GM10248 (cell line): ENCODE measurements at places on chromosomes 4 and X.
A peak's percentile ranks its signal among the peaks of the same experiment; 100 is the strongest.

GRCh38 chrX:129795584-129795983, 15.8 kb downstream of the SASH3 start:
- DNase-seq, result no peak

GRCh38 chrX:78378476-78379115, 51.2 kb upstream of the CYSLTR1 start:
- no peak for DNase-seq

- DNase-seq, result no peak
These were observed 106.2 kb downstream of the SMIM20 start for GRCh38 chr4:26020083-26020668.

DNA sequence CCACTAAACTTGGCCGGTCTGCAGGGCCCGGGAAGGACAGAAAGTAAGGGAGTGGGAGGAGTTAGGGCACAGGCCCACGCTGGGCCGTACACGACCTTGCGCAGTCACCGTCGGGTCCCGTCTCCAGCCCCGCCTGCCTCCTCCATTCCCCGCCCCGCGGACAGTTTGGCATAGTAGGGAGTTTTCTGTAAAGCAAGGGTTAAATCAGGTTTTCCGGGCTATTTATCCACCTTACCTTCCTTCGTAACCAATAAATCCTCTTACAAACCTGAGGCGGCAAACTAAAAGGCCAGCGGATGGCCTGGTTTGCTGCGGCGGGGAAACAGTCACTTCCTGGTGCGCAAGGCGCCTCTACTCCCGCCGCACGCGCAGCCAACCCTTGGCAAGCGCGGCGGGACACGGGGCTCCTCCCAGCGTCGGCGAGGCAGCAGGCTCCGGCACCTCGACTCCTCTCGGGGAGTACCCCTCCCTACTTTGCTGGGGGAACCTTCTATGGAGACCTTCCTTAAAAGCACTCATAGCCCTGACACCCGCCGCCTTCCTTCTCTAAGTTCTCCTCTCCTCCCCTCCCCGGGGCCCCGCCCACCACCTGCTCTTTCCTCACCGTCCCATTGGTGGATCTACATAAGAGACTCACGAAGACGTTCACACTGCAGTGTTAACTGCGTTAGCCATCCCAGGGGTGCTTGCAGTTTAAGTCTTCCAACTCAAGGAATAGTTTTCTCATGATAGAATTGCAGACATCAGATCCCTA, at the start of gene TRMT2B:
Gene TRMT2B, minus strand, starts transcription at position 563 of the 754 bp plus-strand sequence. CDS start 9,822 bp downstream, outside the sequence.
- peak; percentile 73 for DNase-seq

DNA sequence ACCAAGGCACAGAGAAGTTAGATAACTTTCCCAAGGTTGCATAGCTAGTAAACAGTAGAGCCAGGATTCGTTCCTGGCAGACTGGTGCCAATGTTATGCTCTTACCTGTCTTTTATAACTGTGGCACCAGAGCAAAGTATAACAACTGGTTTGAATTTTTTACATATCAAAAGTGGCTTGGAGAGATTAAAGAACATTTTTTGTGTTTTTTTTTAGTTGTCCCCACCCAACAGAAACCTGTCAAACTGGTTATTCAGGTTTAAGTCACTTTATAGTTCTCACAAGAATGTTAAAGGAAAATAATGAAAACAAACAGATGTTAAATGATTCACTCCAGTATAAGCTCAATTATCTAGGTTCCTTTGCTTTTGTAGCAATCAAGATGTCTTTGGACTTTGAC, 15.6 kb upstream of the FAM47E start:
- DNase-seq, result no peak

DNA sequence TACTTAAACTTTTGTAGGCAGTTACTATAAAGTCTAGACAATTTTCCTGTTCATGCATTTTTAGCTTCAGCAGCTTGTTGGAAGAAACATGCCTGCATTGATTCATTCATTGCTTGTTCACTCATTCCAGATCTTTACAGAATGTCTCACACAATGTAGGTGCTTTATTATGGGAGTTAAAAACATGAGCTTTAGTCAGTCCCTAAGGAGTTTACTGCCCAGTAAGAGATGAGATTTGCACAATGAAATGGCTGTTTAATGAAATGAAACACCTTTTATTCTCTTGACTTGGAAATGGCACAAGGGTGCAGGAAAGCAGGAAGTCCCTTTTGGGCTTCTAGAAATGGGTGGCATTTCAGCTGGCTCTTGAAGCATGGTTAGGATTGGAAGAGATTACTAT, 2.9 kb downstream of the NOCT start:
- DNase-seq, result no peak

DNA sequence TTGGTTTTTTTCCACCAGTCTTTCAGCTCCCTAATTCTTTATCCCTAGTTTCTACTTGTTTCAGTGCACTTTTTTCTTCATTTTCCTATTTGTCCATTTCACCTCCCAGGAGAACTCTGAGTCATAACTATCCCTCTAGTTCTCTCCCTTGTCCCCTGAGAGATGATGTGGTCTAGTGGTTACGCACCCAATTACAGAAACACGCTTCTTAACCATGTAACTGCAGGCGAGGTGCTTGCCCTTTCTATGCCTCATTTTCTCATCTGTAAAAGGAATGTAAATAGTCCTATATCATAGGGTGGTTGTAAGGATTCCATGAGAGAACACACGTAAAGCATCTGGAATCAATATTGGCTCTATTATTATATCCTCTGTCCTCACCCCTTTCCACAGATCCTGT, 8.8 kb upstream of the GRPR start:
- DNase-seq, result no peak

- no peak for DNase-seq
These were observed 54.5 kb downstream of the ANXA3 start for GRCh38 chr4:78606035-78606434.

DNA sequence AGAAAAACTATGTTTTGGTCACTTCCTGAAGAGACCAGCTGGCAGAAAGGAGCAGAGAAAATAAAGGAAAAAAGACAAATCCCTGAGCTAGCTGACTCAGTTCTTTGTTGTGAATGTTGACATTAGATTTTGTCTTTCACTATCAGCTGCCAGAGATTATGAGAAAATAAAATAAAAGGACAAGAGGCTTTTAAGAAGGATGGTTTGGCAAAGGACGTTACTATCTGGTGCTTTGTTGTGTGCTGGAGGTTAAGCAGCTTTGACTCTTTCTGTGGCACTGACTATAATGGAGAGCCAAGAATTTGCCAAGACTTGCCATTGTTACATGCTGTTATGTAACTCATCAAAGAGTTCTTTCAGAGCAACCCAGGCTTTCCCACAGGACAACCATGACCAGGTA, 12.1 kb downstream of the ASB5 start:
- DNase-seq, result no peak

- no peak for DNase-seq
These were observed 276.8 kb upstream of the TET2 start for GRCh38 chr4:104869831-104870230.

DNA sequence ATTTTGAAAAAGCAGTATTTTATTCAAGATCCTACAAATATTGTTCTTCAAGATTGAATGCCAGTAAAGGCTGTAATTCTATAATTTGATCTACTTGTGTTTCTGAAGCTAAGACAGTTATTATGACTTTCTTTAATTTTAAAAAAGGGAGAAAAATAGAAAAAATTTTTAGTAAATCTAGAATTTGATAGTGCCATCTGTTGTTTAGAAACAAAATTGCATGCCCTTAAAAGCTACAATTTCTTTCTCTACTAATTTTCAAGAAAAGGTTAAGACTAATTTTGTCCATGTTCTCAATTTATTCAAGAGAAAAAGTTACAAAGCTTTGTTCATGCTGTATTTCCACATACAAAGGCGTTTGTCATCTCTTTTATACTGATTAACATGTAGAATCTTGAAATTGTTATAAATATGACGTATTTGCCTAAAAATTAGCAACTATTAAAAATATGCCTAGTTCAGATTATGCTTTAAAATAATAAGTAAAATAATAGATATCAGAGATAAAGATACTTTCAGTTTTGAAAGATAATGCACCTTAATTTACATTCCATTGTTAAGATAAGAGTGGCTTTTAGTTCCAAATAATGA, 25.6 kb upstream of the MMRN1 start:
- DNase-seq, result no peak

GRCh38 chrX:123779908-123780396, 47.1 kb upstream of the THOC2 start:
- no peak for DNase-seq

DNA sequence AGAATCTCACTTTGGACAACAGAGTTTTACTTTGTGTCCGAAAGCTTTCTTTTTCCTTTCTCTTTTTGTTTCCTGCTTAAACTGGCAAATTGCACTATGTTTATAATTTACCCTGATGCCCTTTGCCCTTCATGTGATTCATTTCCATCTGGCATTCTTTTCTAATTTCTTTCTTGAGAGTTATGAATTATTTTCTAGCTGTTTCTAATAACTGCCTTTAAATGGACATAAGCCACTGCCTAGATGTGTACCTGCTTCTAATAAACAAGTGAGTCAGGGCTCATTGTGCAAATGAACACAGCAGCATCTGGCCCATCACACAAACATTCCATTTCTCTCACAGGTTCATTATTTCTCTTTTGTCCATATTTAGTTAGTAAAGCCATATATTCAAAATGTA, 242.3 kb upstream of the GPRIN3 start:
- no peak for DNase-seq

- no peak for DNase-seq
These were observed 24.6 kb downstream of the ADGRG2 start for GRCh38 chrX:19097553-19098283.

GRCh38 chrX:150616863-150617198, 48.4 kb downstream of the MTM1 start:
- no peak for DNase-seq

DNA sequence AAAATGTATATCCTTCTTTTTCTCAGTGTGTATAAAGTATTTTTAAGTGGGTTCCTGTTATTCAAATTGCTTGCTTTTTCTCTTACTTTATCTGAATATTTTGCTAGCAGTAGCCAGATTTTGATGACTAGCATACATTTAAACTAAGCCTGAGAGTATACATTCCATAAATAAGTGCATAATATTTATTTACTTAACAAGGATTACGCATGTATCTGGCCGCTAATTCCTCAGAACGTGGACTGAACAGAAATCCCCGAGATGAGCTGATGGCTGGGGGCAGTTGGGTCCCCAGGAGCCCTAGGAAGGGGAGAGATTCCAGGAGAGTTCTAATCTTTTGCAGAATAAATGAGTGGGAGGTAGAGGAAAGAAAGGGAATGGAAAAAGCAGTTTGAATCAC, 91.0 kb downstream of the PHOX2B start:
- DNase-seq, result no peak

DNA sequence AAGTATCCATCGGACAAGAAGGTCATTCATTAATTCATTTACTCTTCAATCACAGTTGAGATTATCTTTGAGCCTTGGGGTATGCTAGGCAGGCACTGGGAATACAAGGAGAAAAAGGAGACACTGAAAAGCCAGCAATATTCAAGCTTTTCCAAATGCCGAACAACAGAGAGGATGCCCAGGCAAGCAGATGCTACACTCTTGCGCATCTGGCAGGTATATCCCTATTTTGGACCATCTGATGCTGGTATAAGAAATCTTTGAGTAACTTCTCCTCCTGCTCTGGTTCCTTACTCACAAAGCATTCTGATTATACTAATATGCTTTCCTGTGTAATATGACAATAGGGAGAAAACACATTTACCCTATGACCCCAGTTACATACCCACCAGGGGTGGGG, 354.9 kb downstream of the CBLL2 start:
- no peak for DNase-seq

DNA sequence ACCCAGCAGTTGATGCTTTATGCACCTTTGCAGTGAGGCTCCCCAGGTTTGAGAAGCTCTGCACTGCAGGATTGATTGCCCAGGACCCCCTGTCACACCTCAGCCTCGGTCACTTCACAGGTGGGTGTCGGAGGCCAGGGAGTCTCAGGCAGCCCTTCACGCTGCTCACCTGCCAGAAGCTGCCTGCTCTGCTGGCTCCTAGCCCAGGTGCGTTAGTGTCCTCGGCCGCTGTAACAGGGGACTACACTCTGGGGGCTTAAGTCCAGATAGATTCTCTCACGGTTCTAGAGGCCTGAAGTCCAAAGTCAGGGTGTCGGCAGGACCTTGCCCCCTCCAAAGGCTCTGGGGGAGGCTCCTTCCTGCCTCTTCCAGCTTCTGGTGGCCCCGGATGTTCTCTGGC, 79.9 kb downstream of the CPZ start:
- DNase-seq, result no peak

DNA sequence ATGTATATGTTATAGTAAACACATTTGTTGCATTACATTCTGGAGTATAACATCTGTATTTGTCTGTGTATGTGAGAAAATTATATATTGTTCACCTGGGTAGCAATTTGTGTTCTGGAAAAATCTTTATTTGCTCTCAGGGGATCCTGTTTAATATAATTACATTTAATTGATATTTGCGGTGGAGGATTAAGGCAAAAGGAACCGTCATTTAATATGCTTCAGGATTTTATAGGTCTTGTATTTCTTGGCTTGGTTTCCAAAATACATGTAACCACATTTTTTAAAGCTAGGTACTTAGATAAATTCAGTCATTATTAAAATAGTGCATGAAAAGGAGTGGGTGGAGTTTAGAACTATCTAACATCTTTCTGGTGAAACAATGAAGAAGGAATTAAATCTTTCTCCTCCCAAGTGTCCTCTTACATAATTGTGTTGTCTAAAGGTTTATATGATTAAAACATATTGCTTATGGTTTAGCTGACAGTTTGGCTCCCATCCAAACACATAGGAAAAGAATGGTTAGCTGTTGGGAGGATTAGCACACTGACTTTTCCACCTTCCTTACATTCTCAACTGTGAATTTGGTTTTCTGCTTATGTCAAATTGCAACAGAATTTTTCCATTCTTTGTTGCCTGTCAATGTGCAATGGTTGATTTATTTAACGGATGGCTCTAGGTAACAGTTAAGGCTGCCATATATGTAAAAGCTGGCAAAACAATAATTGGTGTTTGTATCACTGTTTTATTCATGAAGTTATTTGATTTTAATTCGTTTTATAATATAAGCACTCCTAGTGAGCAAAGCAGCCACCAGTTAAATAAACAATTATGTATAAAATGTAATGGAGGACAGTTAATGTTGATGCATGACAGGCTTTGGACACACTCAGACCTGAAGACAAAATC, 250.8 kb upstream of the SFRP2 start:
- no peak for DNase-seq

- DNase-seq, result peak; percentile 39
These were observed at the start of gene FHL1 for GRCh38 chrX:136147315-136147901. FHL1 (plus strand) TSS chrX:136147533.

- DNase-seq, result peak; percentile 24
These were observed 2.4 kb upstream of the MORF4L2 start for GRCh38 chrX:103688946-103689345.
